Stimulated activated CD8-positive, alpha-beta memory T cell treated with anti-CD3 and anti-CD28 coated beads, Interleukin-15, amount 100 ng/mL, for 4 hours (primary cell): ENCODE measurements at places on chromosomes 16 and 17.

- no peak for DNase-seq
These were observed 443.6 kb downstream of the WWOX start for GRCh38 chr16:78543023-78543422.

- no peak for DNase-seq
These were observed 98.9 kb upstream of the DYNLRB2 start for GRCh38 chr16:80441935-80442334.

DNA sequence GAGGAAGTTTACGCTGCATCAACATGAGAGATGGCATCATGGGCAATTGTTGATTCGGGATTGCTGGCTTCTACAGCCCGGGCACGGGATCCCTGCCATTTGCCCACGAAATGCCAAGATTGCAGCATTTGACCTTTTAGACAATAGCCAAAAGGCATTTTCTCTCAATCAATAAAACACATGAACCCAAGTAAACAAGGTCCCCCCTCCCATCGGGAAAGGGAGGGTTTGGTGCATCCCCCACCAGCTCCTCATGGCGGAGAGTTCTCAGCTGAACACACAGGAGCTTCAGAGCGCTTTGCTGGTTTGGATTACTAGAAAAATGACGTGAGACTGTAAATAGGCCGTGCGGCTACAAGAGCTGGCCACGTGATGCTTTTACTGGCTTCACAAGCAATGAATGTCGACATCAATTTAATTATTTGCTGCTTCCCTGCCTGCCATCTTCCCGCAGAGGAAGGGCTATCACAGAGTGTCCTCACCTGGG lies 147.6 kb downstream of the C16orf95 start:
- no peak for DNase-seq

DNA sequence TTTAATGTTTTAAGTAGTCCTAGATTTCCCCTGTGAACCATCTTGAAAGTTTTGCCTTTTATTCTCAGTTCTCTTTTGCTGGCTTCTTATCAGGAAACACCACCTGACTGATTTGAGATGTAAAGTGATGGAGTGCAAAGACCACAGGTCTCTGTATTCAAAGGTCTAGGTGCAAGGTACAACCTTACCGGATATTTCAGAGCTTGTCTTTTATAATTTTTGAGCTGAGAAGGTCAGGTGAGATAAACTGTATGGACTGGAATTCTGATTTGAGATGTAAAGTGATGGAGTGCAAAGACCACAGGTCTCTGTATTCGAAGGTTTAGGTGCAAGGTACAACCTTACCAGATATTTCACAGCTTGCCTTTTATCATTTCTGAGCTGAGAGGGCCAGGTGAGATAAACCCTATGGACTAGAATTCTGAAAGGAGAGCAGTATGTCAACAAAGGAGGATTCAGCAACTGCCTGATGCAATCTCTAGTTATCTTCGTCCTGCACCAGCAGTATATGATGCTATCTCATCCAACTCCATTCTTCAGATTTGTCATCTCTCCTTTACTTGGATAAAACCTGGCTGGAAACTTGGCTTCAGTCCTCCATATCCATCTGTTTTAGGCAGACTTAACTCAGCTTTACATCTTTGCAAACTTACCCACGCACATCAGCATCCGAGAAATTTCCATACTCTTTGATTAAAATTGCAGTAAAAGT lies 64.3 kb downstream of the CENPV start:
- no peak for DNase-seq

- no peak for DNase-seq
These were observed 219.2 kb downstream of the C16orf78 start for GRCh38 chr16:49592546-49593423.
